Naive thymus-derived CD8-positive, alpha-beta T cell (primary cell): ENCODE measurements at places on chromosomes 13 and 19.

- H3K4me3 ChIP-seq = no peak overlapping the region
- peaks cover 18% of the 10 kb centered on the region for H3K36me3 ChIP-seq
- H3K27me3 ChIP-seq = no peaks in the 10 kb centered on the region
- peaks cover 2% of the 10 kb centered on the region for H3K4me1 ChIP-seq
Observed at GRCh38 chr13:44497801-44498200, 78.3 kb downstream of the TSC22D1 start.

DNA sequence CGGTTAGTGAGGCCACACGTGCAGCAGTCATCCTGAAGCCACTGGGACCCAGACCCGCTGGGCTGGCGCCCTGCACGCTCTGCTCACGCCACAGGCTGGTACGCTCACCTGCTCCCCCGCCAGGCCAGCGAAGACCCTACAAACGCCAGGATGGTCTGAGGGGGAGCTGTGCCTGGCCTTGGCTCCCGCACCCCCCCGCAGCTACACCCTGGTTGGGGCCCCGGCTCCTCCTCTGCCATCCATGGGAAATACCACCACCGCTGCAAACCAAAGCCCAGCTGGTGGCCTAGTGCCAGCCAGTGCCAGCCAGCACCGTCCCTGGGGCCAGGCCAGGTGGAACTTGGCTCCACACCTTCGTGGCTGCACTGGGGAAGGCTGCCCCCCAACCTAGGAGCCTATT lies 23.3 kb upstream of the CACTIN start:
- no peak overlapping the region for H3K4me3 ChIP-seq
- no peaks in the 10 kb centered on the region for H3K4me1 ChIP-seq
- H3K27ac ChIP-seq = no peak overlapping the region
- H3K27me3 ChIP-seq = no peaks in the 10 kb centered on the region
- DNase-seq = no peak
- peaks cover 1% of the 10 kb centered on the region for H3K36me3 ChIP-seq

- H3K4me3 ChIP-seq = no peak overlapping the region
- H3K4me1 ChIP-seq = peaks cover 5% of the 10 kb centered on the region
- no peaks in the 10 kb centered on the region for H3K36me3 ChIP-seq
- no peak overlapping the region for H3K27ac ChIP-seq
- DNase-seq = no peak
- peaks cover 17% of the 10 kb centered on the region for H3K27me3 ChIP-seq
Observed at GRCh38 chr19:45244133-45244794, 943 bp downstream of the EXOC3L2 start.

GRCh38 chr13:48488995-48489394 lies 43.9 kb downstream of the RCBTB2 start:
- no peaks in the 10 kb centered on the region for H3K27me3 ChIP-seq
- H3K4me3 ChIP-seq = no peak overlapping the region
- H3K36me3 ChIP-seq = peaks cover 13% of the 10 kb centered on the region
- no peak for DNase-seq
- peaks cover 26% of the 10 kb centered on the region for H3K4me1 ChIP-seq
- H3K27ac ChIP-seq = no peak overlapping the region

- DNase-seq = no peak
- peaks cover 3% of the 10 kb centered on the region for H3K27me3 ChIP-seq
- peaks cover 5% of the 10 kb centered on the region for H3K4me1 ChIP-seq
- no peak overlapping the region for H3K27ac ChIP-seq
- H3K36me3 ChIP-seq = no peaks in the 10 kb centered on the region
Observed at GRCh38 chr13:23463661-23464060, 30.2 kb upstream of the SACS start.

DNA sequence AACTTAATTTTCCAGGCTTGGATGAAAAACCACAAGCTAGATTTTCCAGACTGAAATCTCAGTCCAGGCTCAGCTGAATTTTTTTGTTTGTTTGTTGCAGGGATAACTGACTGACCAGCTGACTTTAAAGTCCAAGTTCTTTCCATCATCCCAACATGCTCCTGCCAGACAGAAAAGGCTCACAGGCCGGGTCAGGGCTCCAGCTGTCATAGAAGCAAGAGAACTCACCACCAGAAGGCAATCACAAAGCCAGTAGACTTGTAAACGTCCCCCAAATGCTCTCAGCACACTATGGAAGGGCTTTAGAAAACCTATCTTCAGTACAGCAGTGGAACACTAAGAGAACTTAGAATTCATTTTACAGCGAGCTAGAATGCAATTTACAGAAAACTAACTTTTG lies 25.5 kb downstream of the DCLK1 start:
- no peaks in the 10 kb centered on the region for H3K4me1 ChIP-seq
- H3K27me3 ChIP-seq = no peaks in the 10 kb centered on the region
- no peak overlapping the region for H3K4me3 ChIP-seq
- no peaks in the 10 kb centered on the region for H3K36me3 ChIP-seq
- no peak for DNase-seq

GRCh38 chr13:103573446-103573845 lies 507.2 kb upstream of the SLC10A2 start:
- H3K4me3 ChIP-seq = no peak overlapping the region
- H3K27ac ChIP-seq = no peak overlapping the region
- no peak for DNase-seq
- H3K36me3 ChIP-seq = no peaks in the 10 kb centered on the region
- H3K4me1 ChIP-seq = no peaks in the 10 kb centered on the region

DNA sequence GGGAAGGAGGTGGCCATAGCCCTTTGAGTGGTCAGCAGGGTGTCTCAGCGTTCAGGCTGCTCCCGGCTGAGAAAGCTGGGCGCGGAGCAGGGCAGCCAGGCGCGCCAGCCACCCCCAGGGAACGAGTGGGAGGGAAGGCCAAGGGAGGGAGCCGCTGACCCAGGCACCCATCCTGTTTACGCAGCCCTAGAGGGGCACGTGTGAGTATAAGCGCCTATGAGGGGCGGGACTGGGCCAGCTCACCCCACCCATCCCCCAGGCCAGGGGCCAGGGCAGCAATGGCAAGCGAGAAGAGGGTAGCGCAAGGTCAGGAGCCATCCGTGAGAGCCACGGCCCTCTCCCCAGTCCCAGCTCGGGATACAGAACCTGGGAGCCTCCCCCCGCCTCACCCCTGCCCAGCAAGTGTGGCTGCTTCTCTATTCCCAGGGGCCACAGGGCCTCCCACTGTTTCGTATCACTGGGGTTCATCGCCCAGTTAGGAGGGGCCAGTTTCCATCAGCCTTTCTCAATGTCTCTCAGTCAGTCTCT lies 897 bp upstream of the DMKN start:
- H3K27me3 ChIP-seq = peaks cover 42% of the 10 kb centered on the region
- H3K4me1 ChIP-seq = peaks cover 16% of the 10 kb centered on the region
- DNase-seq = no peak
- H3K36me3 ChIP-seq = no peaks in the 10 kb centered on the region
- no peak overlapping the region for H3K4me3 ChIP-seq

- no peaks in the 10 kb centered on the region for H3K36me3 ChIP-seq
- no peak overlapping the region for H3K4me3 ChIP-seq
- no peaks in the 10 kb centered on the region for H3K27me3 ChIP-seq
- peaks cover 2% of the 10 kb centered on the region for H3K4me1 ChIP-seq
Observed at GRCh38 chr19:33275933-33276619, 26.3 kb downstream of the CEBPA start.

DNA sequence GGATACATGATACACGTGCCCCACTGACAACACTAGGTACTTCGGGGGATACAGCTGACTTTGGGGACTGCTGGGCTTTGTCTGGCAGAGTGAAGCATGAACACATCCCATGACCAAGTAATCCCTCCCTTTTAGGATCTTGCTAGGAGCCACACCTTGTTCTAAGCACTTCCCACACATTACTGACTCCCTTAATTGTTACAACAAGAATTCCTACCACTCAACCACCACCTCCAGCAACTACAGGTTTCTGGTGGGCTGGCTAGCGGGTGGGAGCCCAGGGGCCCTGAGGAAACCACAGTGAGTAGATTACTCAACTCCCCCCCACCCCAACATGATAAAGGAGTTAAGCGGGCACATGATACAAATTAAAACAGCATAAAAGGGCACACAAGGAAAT lies 7.2 kb upstream of the SLC35E1 start:
- H3K27me3 ChIP-seq = no peaks in the 10 kb centered on the region
- peaks cover 25% of the 10 kb centered on the region for H3K4me1 ChIP-seq
- H3K36me3 ChIP-seq = peaks cover 3% of the 10 kb centered on the region
- H3K27ac ChIP-seq = peak overlapping the region; percentile 82
- DNase-seq = no peak

DNA sequence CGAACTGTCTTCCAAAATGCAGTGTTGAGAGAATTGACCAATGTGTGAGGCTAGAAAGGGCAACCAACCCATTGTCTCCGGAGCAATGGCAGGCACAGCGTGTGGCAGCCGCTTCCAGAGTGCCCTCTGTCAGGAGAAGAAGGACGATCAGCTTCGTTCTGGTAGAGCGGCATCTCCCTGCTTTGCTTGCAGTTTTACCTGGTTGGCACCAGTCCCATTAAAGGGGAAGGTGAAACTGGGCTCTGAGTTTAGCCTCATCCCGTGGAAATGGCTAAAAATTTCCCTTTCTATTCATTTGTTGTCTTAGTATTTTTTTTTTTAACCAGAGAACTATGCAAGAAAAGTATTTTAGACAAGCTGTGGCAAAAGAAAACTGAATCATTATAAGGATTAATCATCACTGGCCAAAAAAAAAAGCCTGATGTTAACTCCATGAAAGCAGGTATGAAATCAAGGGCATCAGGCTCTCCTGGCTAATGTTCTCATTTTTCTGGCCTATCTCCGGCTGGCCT lies 81.5 kb upstream of the SLC7A1 start:
- DNase-seq = no peak
- no peaks in the 10 kb centered on the region for H3K36me3 ChIP-seq
- no peaks in the 10 kb centered on the region for H3K4me1 ChIP-seq
- H3K27ac ChIP-seq = no peak overlapping the region
- peaks cover 10% of the 10 kb centered on the region for H3K27me3 ChIP-seq

DNA sequence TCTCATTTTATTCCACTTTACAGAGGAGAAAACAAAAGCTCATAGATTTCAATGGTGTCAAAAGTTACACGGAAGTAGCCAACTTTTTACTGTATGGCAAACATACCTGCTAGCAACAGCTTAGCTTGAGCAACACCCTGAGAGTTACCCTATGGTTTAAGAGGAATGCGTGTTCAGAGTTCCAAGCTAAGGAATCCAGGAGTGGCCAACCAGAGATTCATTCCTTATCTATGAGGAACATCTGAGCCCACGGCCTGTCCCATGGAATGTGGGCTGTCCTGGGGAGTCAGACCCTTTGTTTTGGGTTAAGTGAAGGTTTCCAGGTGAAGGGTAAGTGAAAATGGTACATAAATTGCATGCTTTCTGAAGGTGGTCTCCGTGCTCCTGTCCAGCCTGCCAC lies 67.5 kb downstream of the STARD13 start:
- no peaks in the 10 kb centered on the region for H3K27me3 ChIP-seq
- no peaks in the 10 kb centered on the region for H3K36me3 ChIP-seq
- H3K27ac ChIP-seq = no peak overlapping the region
- no peak for DNase-seq

GRCh38 chr13:44171156-44171555 lies 202.5 kb upstream of the SERP2 start:
- no peak overlapping the region for H3K27ac ChIP-seq
- no peaks in the 10 kb centered on the region for H3K4me1 ChIP-seq
- no peaks in the 10 kb centered on the region for H3K36me3 ChIP-seq
- no peak for DNase-seq
- H3K4me3 ChIP-seq = no peak overlapping the region

DNA sequence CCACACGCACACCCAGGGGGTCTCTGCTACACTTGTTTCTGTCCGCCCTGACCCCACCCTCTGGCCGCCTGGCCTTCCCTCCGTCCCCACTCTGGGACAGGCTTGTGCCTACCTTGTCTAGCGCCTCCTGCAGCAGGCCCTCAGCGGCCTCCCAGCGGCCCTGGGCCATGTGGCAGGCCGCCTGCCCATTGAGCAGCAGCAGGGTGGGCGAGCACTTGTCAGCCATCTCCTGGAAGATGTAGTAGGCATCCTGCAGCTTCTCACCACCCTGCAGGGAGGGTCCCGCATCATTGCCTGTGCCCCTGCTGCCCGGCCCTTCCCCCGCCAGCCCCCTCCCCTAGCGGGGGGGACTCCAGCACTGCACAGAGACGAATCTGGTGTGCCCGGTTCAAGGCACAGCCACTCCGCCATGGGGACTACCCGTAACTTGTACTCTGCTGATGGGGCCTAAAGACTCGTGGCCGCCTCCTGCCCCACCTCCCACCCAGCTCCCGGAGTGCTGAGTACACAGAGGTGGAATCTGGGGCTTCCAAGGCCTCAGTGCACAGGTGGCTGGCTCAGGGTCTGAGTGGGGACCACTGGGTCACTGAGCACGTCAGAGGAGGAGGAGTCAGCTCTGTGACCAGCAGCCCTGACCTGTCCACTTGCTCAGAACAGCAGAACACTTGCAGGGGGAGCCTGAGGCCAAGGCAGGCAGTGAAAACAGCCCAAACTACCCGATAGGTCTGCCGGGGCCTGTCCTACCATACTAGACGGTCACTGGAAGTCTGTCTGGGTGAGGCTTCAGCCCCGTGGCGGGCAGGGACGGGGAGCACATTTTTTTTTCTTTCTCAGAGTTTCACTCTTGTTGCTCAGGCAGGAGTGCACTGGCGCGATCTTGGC lies 7.4 kb upstream of the CERS1 start:
- H3K4me1 ChIP-seq = no peaks in the 10 kb centered on the region
- H3K27ac ChIP-seq = no peak overlapping the region
- H3K36me3 ChIP-seq = peaks cover 44% of the 10 kb centered on the region

- H3K4me3 ChIP-seq = peak overlapping the region; percentile 69
- peak overlapping the region; percentile 51 for H3K27ac ChIP-seq
- peaks cover 10% of the 10 kb centered on the region for H3K27me3 ChIP-seq
- DNase-seq = no peak
- H3K36me3 ChIP-seq = no peaks in the 10 kb centered on the region
- peaks cover 12% of the 10 kb centered on the region for H3K4me1 ChIP-seq
Observed at GRCh38 chr19:54096617-54097106, 3.9 kb downstream of the OSCAR start.

- no peaks in the 10 kb centered on the region for H3K27me3 ChIP-seq
- H3K4me3 ChIP-seq = no peak overlapping the region
- peaks cover 36% of the 10 kb centered on the region for H3K36me3 ChIP-seq
- no peak overlapping the region for H3K27ac ChIP-seq
Observed at GRCh38 chr13:41588899-41589298, 131.5 kb downstream of the RGCC start.

DNA sequence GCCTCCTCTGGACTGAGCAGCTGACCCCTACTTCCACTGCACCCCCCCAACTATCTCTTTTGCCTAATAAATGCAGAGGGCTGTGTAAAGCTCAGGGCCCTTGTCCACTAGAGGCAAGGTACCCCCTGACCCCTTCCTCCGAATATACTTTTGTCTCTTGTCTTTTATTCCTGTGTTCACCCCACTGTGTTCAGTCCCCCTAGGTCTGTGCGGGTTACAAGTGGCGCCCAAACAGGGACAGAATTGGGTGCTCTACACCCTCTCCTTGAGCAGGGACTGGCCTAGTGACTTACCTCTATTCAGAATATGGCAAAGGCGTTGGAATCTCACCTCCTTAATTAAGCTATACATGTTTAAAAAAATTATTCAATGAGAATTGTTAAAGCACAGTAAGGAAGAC lies 15.0 kb downstream of the ZNF350 start:
- no peak for DNase-seq
- H3K4me3 ChIP-seq = no peak overlapping the region
- peaks cover 84% of the 10 kb centered on the region for H3K36me3 ChIP-seq
- H3K27me3 ChIP-seq = no peaks in the 10 kb centered on the region
